ENCODE measurements at places on chromosomes 2 and 18.
A peak's percentile ranks its signal among the peaks of the same experiment; 100 is the strongest.

GRCh38 chr2:3451169-3451568 lies 68.2 kb downstream of the ADI1 start:
- no peak for DNase-seq

DNA sequence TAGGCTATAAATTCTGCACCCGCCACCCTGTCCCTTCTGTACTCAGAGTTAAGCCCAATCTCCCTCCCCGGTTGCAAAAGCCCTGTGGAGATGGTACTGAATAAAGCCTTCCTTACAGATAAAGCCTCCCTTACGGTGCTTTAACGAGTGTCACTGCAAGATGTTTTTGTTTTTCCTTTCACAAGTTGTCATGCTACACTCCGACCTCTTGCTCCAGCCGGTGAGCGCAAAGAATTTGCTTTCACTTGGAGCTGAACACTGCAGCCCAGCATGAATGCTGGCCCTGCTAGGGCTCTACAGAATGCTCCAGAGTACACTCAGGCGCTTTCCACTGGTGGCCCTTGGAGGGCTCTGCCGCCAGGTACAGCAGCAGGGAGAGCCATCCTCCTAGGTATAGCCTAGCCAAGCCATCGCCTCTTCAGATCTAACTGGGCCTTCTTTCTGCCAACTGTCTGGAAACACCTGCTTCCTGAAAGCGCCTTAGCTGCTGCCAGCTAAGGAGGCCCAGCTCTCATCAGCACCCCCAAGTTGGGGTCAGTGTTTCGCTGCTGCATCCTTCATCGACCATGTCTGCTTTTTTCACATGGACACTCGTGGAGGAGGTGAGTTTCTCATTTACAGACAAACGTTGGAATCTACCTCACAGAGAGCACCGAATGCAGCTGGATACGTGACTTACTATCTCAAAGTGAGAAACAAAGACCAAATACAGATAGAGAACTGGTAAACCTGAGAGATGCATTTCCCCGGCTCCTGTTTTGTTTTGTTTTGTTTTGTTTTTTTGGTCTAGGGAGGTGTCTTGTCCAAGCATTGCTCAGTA lies 13.4 kb upstream of the CREG2 start:
- DNase-seq = no peak

GRCh38 chr18:9666548-9666947 lies 41.6 kb upstream of the RAB31 start:
- DNase-seq = no peak

DNA sequence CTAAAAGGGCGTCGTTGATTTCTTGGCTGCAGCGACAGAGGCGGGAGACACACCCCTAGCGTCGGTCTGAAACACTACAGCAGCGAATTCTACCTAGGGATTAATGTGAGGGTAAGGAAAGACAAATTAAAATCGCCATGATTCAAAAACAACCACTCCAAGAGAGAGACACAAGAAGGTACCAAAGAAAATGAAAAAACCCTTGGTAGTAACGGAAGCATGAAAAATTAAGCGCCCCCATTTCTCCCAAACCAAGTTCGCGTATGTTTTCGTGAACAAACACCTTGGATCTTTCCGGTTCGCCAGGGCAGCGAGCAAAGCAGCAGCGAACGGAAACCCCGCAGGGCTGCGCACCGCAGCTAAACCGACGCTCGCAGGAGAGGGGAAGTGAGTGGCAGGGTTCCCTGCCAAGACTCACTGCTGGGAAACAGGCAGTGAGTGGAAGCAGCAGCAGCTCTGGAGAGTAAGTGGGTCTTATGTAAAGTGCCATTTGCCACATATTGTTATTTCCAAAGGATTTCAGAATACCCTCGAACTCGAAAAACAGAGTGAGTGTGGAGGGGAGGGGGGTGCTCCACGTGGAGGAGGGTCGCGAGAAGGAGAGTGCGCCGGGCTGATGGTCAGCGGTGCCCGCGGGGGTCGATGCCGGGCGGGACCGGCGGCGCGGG lies 1.0 kb downstream of the PPP3R1 start:
- DNase-seq = peak; percentile 47

- no peak for DNase-seq
These were observed 1228.3 kb upstream of the CHAC2 start for GRCh38 chr2:52539026-52539970.

- no peak for DNase-seq
These were observed 3.8 kb downstream of the TTC39C start for GRCh38 chr18:24018299-24018886.

- DNase-seq = peak; percentile 29
These were observed 310.4 kb upstream of the SYT4 start for GRCh38 chr18:43587538-43588153.

DNA sequence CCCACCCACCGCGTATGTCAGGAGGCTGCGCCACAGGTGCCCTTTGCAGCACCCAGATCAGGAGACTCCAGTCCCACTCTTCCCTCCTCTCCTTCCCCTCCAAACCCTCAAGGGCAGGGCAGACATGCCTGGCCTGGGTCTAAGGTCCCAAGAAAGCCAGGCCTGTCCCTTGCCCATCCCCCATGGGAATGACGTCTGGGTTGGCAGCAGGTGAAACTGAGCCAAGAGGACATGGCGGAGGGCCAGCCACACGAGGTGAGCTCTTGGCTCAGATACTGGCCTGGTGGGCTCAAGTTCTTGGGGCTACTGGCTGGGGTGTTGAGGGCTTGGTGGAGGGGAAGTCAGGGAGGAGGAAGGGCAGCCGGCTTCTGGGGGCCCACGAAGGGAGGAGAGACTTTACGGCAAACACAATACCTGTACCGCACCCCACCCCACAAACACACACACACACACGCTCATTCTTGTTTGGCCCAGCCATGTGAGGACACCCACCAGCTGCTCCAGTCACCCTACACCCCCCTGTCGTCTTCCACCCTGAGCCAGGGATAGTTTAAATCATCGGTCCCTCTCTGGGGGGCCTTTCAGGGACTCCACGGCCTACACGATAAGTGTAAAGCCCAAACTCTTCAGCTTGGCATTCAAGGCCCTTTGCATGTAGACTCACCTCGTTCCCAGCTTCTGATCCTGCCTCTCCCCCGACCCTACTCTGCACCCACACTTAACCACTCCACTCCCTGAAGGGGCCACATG lies 24.1 kb upstream of the TNS1 start:
- no peak for DNase-seq

DNA sequence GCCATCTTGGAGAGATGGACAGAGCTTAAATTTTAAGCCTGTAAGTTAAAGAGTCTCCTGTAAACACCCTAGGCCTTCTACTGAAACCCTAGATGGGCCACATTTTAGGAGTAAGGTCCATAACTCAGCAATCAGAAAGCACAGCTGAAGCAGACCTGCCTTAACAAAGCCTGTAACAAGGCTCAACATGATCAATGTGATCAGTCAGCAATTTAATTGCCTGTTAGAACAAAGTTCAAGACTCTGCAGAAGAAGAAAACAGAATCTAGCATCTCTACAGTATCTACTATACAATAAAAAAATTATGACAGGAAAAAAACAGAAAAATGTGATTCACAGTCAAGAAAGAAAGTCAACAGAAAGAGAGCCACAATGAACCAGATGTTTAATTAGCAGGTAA lies 27.1 kb downstream of the SEPTIN10 start:
- DNase-seq = no peak

- no peak for DNase-seq
These were observed 151.1 kb upstream of the SLC1A4 start for GRCh38 chr2:64837925-64838641.

- peak; percentile 3 for DNase-seq
These were observed 7.0 kb downstream of the GPR45 start for GRCh38 chr2:105248316-105249070.

- DNase-seq = no peak
These were observed 121.7 kb upstream of the B3GNT2 start for GRCh38 chr2:62074233-62074632.

DNA sequence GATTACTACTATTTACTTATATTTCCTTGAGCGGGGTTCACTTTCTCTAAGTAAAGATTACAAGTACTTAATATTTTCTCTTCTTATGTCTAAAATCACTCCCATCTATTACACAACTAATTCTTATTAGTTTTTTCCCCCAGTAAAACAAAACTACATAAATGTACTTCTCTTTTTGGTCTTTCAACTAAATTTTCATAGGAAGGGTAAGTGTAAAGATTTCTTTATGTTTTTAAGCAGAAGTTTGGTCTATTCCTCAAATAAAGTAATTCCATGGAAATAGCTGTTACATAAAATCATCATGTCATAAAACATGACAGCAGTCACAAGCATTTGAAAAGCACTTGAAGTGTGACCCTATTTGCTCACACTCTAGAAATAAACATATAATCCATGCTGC lies 249.0 kb downstream of the ZEB2 start:
- no peak for DNase-seq

DNA sequence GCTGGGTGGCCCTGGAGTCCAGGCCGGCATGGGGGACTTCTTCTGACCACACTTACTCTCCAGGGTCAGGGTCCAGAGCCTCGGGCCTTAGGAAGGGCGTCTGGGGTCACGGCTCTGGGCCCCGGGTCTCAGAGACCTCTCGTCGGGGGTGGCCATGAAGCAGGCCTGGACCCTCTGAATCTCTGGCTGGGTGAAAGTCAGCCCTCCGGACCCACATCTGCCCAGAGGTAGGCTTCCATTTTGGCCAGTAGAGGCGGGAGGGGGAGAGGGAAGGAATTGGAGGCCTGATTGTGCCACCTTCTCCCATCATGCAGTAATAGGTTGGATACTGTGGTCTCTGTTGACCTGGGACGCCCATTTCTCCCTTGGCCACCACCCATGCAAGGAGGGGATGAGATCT lies 125.3 kb upstream of the GPC1 start:
- DNase-seq = no peak

DNA sequence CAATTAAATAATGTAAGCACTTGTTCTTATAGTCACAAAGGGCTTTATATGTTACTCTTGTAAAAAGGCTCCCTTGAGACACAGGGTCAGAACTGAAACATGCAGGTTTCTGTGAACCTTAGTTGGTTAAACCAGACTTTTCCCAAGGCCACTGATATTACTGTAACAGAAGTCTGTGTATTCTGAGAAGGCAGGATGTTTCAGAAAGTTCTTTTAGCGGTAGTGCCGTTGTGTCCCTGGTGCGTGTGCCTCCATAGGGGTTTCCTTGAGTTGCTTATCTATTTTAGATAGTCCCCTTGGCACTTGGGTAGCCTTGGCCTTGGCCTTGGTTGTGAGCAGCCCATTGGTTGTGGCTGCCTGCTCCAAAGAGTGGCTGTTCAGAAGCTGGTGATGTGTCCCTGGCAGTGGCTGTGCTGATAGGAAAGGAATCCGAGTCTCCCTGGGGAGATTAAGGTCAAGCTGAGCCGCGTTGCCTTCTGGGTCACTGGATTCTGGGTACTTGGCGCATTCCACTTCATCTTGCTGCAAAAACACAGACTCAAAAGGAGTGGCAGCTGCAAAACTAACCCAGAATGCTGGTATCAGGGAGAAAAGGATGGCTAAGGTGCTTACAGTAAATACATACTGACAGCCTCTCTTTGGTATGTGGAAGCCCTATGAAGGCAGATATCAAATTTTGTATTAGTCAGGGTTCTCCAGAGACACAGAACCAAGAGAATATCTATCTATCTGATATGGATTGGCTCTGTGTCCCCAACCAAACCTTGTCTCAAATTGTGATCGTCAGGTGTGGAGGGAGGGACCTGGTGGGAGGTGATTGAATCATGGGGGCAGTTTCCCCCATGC lies 69.7 kb downstream of the FHOD3 start:
- DNase-seq = no peak

DNA sequence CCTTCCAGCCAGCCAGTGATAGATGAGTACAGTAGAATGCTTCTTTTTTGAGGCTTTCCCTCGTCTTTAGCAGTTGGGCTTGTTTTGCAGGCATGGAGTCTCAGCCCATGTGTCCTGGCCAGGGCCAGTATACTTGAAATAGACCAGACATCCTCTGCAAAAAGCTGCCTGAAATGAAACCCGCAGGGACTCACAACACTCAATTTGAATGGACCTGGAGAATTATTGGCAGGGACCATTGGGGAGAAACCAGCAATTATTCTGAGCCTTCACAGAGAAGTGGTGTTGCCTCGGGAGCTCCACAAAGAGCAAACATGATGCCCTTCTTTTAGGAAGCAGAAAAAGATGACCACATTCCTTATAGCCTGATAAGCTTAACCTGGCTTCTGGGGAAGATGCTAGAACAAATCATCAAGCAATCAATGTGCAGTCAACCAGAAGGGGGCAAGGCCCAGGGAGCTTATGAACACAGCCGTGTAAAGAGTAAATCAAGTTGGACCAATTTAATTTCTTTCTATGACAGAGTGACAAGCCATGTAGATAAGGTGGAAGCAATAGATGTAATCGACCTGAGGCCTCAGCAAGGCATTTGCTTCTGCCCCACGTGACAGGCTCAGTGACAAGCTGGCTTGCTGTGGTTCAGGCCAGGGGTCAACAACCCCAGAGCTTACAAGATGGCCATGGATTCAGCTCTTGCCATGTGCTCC lies 42.1 kb downstream of the BOD1L2 start:
- no peak for DNase-seq

DNA sequence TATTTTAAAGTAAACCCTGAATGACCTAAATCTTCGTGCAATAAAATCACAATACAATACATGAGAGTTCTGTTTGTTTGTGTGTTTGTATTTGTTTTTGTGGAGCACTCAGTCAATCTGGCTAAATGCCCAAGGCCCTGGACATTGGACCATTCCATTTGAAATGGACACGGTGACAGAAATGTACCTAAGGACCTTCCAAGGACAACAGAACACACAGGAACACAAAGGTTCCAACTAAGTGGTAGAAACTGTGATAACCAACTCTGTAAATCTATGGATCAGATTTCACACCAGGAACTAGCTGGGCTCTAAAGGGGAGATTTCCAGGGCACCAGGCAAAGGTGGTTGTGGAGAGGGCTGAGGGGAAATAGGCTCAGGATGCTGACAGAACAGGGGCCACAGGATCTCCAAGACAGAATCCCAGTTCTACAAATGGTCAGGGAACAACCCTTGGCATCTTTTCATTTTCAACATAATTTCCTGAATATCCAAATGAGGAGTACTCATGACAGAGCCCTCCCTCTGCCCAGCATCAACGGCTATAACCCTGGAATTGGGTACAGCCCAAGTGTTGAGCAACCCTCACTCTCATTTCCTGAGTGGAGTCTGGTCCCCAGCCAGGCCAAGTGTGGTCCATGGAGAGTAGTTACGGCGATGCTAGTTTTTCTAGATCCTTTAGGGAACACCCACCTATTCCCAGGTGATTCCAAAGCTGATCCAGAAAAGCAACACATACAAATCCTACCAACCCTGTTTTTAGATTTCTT lies 78.4 kb downstream of the NCKAP5 start:
- no peak for DNase-seq

- no peak for DNase-seq
These were observed 35.6 kb downstream of the GDF7 start for GRCh38 chr2:20702563-20702962.

DNA sequence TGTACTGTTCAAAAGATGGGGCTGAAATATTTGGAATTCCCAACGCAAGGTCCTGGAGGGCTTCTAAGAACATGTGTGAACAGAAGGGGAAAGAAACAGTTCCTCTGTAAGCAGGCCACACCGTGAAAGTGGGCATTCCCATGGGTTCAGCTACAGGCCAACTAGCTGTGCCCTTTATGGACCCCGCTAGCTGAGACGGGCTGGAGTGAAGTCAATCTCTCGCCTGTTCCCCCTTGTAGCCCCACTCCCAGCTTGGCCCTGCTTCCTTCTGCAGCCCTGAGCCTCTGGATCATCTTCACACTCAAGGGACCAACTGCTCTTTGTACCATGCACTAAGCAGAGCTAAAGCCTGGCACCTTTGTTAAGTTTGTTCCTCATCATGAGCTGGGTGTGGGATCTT lies 55.4 kb downstream of the POLR1A start:
- DNase-seq = no peak

GRCh38 chr2:175840256-175840655 lies 161.8 kb downstream of the LNPK start:
- no peak for DNase-seq

GRCh38 chr2:2960441-2961133 lies 417.0 kb downstream of the EIPR1 start:
- no peak for DNase-seq

- DNase-seq = no peak
These were observed 20.1 kb downstream of the CEP68 start for GRCh38 chr2:65076345-65076710.
